D721Med (cell line): ENCODE measurements at places on chromosomes 6 and 20.

DNA sequence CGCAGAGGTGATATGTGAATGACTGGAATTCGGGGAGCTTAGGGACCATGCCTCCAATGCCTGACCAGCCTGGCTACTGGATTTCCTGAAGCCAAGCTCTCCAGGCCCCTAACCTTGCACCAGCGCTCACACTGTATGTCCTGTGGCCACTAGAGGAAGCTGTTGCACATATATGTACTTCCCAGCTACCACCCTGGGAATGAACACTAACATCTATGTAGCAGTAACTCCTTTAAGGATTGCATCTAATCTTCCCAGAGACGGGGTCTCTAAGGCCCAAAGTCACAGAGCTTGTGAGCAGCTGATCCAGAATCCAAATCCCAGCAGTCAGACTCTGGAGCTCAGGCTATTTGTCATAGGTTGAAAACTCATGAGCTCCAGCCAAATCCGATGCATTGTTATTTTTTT is 20.4 kb upstream of the BPIFB1 start:
- no peak for DNase-seq

DNA sequence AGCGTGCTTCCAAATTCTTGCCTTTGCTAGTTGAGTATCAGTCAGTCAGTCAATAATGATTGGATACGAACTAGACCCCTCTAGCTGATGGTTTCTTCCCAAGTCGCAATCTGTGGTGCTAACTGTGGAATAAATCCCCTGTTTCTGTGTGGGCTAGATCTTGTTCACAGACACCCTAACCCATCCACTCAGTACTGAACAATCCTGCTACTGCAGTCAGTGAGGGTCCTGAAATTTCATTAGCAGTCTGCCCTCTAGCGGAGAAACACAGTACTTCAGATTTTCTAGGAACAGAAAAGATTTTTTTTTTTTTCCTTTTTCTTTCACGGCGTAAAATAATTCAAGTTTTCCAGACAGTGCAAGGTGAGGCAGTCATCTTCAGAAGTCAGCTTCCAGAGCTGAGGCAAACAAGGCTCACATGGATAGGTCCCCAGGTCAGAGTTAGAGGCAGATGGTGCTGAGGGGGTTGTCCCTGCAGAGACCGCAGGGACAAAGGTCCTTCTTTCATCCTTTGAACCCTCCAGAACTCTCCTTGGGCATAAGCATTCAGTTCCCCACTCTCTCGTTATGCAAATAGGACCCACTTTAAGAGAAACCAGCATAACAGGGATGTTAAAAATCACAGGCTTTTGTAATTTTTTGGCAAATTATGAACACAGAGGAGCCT is 119.6 kb downstream of the SCML4 start:
- no peak for DNase-seq

DNA sequence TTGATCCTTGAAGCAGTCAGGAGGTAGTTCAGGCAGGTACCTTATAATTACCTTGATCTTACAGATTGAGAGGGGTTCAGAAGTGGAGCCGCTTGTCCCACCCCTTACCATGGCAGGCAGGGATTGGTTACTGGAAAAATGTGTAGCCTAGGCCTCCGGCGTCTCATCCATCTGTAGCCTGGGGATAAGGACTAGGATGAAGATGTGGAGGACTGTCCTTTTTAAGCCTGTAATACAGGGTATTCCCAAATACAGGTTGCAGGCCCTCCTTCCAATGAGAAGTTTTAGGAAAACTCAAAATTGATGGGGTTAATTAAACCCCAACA is 2.8 kb downstream of the HMGA1 start:
- peak; percentile 42 for DNase-seq

DNA sequence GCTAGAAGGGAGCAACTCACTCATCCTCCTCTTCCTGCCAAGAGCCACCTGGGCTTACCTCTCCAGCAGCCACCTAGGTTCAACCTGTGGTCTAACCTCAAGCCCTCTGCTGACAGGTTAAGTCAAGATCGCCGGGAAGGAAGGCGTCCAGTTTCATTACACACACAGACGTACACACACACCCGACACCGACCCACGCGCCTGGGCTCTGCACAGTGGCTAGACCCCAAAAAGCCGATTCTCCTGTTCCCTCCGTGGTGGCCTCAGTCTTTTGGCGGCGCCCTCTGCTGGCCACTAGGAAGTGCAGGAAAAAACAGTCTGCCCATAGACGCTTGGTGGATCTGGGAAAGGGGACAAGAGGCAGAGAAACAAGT is 52.8 kb downstream of the MRPL14 start:
- peak; percentile 83 for DNase-seq

GRCh38 chr6:12296604-12297003 is 6.4 kb downstream of the EDN1 start:
- DNase-seq: no peak

DNA sequence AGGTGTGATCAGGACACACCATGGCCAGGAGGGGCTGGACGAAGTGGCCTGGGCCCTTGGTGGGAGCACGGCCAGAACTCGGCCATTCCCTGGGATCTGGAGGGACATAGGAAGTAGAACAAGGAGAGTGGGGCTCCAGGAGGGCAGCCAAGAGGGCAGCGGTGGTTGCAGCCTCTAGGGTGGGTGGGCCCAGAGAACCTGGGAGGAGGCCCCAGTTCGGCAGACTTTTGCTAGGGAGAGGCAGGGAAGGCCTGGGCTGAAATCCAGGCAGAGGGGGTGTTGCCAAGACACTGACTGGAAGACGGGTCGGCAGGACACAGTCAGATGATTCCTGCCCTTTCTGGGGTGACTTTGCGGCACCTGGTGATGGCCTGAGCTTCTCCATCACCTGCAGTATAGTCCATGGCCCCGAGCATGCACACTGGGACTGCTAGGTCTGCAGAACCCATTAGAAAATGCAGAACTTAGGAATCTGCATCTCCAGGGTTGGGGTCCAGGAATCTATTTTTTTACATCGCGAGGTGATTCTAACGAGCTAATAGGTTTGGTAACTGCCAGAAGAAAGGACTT is 224.8 kb downstream of the SYNDIG1 start:
- DNase-seq: no peak

DNA sequence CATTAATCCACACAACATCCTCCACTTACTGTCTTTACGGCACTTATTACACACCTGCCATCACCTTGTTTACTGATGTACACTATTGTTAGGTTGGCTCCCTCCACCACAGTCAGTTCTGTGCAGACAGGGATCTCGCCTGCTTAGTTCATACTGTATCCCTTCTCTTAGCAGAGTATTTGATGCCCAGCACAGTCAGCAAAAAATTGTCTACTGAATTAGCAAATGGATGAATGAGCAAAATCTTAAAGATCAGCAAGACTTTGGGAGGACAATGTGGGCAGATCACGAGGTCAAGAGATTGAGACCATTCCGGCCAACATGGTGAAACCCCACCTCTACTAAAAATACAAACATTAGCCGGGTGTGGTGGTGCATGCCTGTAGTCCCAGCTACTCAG is 109.8 kb upstream of the ATXN1 start:
- DNase-seq: no peak

GRCh38 chr6:155968921-155969320 is 513.3 kb upstream of the NOX3 start:
- no peak for DNase-seq

GRCh38 chr20:10219452-10219791 is 792 bp downstream of the SNAP25 start:
- DNase-seq: no peak

DNA sequence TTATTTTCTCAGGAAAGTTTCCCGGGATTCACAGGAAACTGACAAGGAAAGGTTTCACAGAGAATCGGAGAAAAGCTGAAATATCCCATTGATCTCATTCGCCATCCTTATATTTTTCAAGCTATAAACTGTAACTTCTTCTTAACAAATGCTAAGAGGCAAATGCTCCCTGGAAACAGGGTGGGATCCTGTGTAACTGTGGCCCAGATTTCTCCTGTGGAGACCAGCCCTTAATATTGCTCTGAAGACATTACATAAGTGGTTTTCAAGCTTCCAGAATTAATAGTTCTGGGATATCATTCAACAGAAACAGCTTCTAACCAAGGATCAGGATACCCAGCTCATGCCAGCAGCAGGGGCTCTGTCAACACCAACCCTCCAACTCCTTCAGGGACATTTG is 69.2 kb downstream of the THBS2 start:
- no peak for DNase-seq

DNA sequence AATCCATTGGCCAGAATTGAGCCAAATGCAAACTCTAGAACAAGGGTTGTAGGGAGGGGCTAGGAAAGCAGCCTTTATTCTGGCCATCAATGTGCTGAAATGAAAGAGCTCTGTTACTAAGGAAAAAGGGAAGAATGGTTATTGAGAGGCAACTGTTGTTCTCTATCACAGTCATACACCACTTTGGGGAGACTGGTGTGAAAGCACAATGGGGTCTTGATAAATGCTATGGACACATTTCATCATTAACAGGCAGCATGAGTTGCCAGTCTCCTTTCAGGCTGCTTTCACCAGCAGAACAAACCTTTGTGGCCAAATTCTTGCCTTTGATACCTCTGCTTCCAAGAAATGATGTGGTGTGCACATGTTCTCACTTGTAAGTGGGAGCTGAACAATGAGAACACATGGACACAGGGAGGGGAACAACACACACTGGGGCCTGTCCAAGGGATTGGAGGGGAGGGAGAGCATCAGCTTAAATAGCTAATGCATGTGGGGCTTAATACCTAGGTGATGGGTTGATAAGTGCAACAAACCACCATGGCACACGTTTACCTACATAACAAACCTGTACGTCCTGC is 86.2 kb downstream of the CDS2 start:
- DNase-seq: no peak

DNA sequence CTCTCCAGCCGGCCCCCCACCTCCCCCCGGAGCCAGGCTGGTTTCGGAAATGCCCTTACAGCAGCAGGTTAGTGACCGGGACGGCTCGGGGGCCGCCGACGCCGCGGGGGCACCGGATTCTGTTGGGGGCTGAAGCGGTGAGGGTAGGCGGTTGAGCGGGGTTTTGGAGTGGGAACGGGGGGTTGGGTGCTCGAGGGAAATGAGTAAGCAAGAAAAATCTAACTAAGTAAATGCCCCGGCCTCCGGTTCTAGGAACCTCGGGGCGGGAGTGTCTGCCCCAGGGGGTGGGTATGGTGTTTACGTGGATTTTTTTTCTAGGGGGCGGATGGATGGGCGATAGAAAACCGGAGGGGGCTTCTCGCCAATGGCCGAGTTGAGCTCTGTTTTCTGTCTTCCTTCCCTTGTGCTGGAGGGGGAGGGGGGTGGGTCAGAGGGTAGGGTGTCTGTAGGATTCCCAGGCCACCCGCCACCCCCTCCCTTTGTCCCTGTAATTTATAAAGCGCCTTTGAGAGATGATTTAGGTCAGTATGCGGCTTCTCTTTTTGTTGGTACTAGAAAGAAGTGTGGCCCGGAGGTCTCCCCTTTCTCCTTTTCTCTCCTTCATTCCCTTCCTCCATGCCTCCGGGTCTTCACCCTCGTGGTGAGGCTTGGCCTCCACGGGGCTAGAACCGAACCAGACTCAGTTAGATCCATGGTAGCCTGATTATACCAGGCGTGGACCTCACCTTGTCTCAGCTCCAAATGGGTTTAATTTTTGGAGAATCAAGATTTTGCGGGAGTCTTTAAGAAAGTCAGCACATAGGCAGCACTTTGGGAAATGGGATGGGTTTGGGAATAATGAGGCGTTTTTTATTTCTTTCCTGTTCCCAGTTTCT is 2.3 kb downstream of the E2F3 start:
- DNase-seq: no peak

- DNase-seq: no peak
These were observed 169.1 kb upstream of the CST7 start for GRCh38 chr20:24779946-24780345.

GRCh38 chr20:48937674-48938073 is 16.2 kb downstream of the ARFGEF2 start:
- no peak for DNase-seq

DNA sequence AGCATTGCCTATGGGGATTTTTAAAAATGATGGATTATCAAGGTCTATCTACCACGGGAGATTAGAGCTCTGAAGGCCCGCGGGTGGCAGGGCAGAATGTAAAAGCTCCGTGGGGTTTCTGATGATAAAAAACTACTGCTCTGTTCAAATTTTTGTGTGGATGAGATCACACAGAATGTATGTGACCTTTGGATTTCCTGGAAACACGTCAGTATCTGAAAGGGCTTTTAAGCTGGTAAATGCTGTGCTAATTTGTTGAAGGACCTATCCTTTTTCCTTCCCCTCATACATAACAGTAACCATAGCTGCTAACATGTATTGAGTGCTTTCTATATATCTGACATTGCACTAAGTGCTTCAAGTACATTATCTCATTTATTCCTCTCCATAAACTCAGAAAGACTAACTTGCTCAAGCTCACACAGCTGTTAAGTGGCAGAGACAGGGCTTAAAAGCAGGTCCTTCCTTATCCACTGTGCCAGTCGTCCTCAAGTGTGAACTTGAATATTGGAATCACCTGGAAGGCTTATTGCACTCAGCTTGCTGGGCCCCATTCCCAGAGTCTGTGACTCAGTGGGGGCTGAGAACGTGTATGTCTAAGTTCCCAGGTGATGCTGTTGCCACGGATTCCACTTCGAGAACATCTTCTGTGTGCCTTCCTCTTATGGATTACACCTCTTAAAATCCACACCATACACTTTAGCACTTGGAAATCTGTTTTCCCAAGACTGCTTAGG is 1.9 kb upstream of the TMEM242 start:
- DNase-seq: no peak

GRCh38 chr20:6665161-6665560 is 102.3 kb upstream of the BMP2 start:
- no peak for DNase-seq

DNA sequence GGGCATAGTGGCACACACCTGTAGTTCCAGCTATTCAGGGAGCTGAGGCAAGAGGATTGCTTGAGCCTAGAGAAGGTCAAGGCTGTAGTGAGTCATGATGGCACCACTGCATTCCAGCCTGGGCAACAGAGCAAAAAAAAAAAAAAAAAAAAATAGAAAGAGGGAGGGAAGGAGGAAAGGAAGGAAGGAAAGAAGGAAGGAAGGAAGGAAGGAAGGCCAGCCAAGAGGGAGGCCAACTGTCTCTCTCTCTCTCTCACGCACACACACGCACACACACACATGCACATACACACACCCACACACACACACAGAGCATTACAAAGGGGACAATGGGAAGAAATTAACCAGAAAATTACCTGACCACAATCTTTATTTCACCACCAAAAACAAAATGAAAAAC is 50.6 kb upstream of the COL9A1 start:
- DNase-seq: no peak

DNA sequence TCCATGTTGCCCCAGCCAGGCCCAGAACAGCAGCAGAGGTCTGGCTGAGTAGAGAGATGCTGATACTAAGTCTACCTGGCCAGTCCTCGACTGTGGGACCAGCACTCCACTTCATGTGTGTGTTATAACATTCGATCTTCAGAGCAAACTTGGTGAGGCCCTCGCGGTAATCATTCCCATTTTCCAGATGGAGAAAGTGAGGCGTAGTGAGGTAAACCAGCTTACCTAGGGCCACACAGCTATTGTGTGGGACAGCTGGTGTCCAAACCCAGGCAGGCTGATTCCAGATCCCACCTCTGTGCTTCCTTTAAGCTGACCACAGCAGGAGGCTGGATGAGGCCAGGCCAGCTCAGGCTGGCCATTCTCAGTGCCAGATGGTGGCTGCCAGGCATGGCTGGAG is 47.7 kb upstream of the SLC32A1 start:
- DNase-seq: no peak
